ENCODE measurements at places on chromosomes 11 and 22.

- no peak for DNase-seq
Measured at GRCh38 chr11:59669611-59670009, 773 bp upstream of the PATL1 start.

GRCh38 chr11:2524446-2525165, 79.8 kb downstream of the KCNQ1 start:
- no peak for DNase-seq

- DNase-seq = peak; percentile 87
Measured at GRCh38 chr22:28882878-28883656, at the start of gene ZNRF3. ZNRF3 (plus strand) TSS chr22:28883572; CDS start chr22:28883767, 195 bp downstream.

- DNase-seq = no peak
Measured at GRCh38 chr22:23071230-23072076, 1.1 kb downstream of the GNAZ start.

GRCh38 chr11:40118026-40118425, 1341.4 kb downstream of the LRRC4C start:
- DNase-seq = no peak

DNA sequence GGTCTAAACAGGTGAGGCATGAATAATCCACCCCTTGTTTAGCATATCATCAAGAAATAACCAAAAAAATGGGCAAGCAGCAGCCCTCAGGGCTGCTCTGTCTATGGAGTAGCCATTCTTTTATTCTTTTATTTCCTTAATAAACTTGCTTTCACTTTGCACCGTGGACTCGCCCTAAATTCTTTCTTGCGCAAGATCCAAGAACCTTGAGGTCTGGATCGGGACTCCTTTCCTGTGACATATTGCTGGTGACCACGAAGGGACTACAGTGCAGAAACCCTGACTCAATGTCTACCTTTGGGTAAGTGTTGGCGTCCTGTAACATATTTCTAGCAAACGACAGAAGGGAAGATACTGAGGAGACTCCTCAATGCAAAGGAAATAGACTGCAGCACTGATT, 1099.2 kb downstream of the FAM181B start:
- DNase-seq = no peak

DNA sequence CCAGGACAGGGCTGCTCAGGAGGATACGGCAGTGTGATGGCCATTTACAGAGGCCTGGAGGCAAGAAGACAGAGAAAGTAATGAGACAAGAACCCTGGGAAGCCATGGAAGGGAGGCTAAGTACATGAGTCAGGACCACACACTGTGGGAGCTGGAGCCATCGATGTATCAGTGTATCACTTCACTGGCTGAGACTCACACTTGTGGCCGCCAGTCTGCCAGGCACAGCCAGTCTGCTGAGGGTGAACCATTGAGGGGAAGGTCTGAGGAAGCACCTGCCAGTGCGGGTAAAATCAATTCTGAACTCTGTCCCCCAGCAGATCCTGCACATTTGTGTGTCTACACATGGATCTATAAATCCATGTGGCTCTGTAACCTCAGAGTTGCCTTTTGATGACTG, 195.6 kb downstream of the GRIK4 start:
- no peak for DNase-seq

GRCh38 chr11:67281552-67282150, 7.5 kb upstream of the ANKRD13D start:
- DNase-seq = no peak

GRCh38 chr11:37973941-37974340, 1375.9 kb upstream of the RAG2 start:
- DNase-seq = no peak

GRCh38 chr22:44648821-44649565, 53.0 kb upstream of the PRR5 start:
- no peak for DNase-seq

GRCh38 chr22:19292458-19293230, 1.1 kb upstream of the CLTCL1 start:
- no peak for DNase-seq

GRCh38 chr11:61325649-61326414, 7.1 kb downstream of the DDB1 start:
- no peak for DNase-seq

DNA sequence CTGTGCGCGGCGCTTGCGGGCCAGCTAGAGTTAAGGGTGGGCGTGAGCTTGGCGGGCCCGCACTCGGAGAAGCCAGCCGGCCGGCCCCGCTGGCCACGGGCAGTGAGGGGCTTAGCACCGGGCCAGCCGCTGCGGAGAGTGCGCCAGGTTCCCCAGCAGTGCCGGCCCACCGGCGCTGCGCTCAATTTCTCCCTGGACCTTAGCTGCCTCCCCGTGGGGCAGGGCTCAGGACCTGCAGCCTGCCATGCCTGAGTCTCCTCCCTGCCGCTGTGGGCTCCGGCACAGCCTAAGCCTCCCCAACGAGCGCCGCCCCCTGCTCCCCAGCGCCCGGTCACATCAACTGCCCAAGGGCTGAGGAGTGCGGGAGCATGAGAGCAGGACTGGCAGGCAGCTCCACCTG, 5.2 kb upstream of the PES1 start:
- no peak for DNase-seq

- peak; percentile 53 for DNase-seq
Measured at GRCh38 chr11:66317723-66318599, 1.1 kb upstream of the CD248 start.

DNA sequence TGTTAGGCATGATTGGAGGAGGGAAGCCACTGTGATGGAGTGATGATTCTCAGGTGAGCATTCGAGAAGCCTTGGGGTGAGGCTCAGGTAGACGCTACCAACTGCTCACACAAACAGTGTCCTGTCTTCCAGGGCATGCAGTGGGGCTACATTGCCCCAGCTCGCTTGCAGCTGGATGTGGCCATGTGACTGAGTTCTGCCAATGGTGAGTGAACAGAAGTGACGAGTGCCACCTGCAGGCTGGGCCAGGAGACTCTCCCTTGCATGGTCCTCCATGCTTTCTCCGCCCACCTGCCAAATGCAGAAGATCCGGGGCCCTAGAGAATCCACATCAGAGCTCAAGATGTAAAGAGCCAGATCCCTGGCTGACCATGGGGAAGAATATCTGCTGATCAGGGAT, 195.9 kb downstream of the BCR start:
- no peak for DNase-seq

DNA sequence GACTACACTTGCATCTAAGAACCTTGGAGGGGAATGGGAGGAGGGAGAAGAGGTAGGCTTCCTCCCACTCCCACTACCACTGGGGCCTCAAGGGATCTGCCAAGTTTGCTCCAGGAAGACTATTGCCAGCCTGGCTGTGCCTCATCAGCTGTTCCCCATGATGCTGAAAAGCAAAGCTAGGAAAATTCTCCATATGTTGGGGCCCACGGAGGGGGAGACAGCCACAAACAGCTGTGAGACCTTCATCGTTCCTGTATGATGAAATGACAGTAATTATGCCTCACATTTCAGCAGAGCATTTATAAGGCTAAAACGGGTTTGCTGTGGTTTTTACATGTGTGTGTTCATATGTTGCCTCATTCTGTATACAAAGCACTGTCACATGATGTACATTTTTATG, 6.7 kb downstream of the DSCAML1 start:
- no peak for DNase-seq

DNA sequence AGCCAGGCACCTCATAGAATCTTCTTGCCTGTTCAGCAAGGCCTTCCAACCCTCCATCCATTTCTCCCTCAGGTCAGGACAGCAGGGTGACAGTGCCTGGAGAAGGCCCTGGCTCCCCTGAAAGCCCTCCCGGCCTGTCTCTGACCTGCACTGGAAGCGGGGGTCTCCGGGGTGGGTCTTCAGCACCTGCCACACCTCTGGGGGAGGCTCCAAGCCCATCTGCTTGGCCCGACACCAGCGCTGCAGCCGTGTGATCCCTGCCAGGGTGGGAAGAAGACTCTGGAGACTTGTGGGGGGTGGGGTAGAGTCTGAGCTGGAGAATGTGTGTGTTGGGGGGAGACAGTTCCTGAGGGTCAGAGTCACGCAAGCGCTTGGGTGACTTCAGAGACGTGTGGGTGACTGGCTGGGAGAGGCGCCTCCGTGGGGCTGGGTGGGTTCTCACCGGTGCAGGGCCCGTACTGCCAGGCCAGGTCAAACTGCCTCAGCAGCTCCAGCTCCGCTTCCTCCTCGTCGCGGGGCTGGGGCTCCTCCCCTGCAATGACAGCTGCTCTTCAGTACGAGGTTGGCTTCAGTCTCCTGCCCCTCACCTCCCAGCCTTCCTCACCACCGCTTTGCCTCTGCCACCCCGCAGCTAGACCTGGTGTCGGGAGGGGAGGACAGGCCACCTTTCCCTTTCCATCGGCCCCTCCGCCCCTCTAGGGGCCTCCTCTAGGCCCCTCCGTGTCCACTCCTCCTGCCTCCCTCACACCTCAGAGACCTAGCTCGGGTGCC, 615 bp downstream of the POLD4 start:
- DNase-seq = no peak

DNA sequence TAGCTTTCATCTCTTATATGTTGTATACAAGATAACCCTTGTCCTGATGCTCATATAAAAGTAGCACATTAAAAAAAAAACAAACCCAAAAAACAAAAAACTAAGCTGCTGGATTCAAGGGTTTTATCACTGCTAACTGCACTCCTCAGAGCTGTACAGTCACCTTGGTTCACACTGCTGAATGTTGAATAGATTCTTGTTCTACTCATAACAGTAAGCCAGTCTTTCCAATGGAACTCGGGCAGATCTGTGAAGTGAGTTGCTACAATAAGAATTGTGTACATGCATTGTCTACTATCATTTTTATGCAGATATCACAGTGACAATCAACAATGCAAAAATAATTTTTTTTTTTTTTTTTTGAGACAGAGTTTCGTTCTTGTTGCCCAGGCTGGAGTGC, 4.7 kb downstream of the HARBI1 start:
- DNase-seq = no peak

GRCh38 chr11:132821014-132821413, 711.3 kb downstream of the OPCML start:
- DNase-seq = no peak
